ENCODE measurements at places on chromosomes 3 and 15.

DNA sequence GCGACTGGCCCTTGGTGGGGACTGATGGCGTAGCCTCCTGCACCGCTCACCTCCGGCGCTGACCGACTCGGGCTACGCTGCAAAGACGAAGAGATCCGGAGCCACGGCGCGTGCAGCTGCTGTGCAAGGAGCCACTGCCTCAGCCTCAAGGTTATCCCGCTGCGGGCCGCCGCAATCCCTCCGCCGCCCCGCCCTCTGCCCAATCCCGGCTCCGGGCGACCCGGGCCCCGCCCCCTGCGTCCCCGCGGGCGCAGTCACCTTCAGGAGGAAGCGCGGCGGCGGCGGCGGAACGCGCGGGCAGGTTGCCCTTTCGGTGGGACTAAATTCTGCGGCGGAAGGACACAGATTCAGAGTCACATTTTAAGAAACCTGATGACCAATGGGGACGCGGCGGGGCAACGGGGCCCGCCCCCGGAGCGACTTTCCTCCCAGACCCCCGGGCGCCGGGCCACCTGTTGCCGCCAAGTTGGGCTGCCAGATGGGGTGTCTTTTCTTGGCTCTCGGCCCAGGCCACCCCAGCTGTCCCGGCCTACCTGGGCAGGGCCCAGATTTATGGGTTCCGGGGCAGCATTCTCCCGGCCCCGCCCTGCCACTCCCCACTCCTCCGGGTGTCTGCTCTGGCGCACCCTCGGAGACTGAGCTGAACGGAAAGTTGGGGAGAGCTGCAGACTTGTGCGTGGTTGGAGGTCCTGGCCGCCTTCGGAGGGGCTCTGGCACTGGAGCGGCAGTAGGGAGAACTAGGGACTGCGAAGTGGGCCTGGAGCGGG lies at the start of gene PKM:
TSS of gene PKM (minus strand) at position 125 of the 767 bp plus-strand sequence. CDS start 12,093 bp downstream, outside the sequence.
- peak; percentile 95 for DNase-seq

- no peak for DNase-seq
Observed at GRCh38 chr3:34988296-34988695, 651.0 kb upstream of the ARPP21 start.

DNA sequence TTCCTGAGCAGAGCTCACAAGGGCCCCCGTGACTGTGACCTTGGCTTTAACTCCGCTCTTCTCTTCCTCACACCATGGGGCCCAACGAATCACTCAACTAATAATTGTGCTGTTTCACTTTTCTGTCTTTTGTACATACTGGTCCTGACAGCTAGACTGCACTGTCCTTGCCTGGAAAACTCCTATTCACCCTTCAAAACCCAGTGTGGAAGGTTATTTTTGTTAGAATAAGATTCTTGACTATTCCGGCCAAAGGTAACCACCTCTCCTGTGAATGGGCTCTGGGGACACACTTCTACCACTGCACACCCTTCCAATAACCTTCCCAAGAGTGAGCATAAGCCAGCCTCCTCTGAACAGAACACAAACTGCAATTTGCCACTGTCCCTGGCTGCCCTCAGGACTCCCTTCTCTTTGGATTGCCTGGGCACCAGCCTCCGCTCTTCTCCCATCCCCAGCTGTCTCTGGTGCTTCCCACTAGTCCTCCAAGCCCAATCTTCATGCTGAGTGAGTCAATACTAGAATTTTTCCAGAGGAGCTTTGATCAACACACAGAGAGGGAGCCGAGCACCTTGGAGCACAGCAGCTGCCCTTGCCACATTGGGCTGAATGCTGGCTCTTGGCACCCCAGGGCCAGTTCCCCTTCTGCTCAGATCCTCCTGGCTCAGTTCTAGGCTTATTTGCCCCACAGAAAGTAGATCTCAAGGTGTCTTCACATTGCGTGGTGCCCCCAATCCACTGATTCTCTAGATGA lies 2.1 kb downstream of the SCN5A start:
- no peak for DNase-seq

GRCh38 chr3:112734171-112734570 lies 93.2 kb upstream of the CCDC80 start:
- no peak for DNase-seq

GRCh38 chr3:45985532-45986302 lies 9.9 kb downstream of the FYCO1 start:
- DNase-seq = no peak

DNA sequence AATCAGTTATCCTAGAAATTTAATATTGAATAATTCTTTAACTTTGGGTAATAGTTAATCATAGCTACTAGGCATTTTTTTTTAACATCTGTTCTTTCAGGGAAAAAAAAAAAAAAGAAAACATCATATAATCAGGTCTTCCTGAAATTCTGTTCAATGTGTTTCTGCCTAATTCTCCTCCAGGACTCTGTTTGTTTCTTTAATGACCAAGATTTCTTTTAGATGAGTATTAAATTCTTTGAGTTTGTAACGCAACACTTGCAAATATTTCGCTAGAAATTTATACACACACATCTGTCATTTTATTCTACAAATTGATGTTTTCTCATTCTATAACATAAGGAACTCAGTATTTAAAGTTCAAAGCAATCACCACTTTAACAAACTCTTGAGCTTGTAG lies 56.7 kb downstream of the ALCAM start:
- no peak for DNase-seq

DNA sequence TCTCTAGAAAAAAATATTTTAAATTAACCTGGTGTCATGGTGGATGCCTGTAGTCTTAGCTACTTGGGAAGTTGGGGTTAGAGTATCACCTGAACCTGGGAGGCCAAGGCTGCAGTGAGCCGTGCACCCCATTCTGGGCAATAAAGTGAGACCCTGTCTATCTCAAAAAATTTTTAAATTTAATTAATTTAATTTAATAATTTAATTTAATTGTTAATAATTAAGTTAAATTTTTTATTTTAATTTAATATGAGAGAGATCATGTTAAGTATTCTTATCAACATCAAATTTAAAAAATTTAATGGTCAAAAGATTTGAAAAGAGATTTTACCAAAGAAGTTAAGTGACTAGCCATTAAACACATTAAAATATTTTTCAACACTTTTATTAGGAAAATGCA lies 40.8 kb upstream of the FOXB1 start:
- no peak for DNase-seq

DNA sequence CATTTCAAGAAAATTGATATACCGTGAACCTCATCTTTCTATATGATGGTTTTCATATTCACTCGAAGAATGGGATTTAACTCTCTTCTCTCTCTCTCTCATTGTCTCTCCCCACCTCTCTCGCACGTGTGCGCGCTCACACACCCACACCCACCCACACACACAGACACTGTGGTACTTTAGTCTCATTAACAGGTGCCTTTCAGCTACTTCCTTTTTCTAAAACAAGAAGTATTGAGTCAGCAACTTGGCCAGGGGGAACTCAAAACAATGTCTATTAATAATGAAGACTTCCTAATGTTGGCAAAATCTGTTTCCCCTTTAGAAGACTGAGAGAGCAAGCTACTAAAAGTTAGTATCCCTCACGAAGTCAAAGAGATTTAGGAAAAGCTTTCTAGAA lies 150.7 kb downstream of the TMCO5A start:
- no peak for DNase-seq

DNA sequence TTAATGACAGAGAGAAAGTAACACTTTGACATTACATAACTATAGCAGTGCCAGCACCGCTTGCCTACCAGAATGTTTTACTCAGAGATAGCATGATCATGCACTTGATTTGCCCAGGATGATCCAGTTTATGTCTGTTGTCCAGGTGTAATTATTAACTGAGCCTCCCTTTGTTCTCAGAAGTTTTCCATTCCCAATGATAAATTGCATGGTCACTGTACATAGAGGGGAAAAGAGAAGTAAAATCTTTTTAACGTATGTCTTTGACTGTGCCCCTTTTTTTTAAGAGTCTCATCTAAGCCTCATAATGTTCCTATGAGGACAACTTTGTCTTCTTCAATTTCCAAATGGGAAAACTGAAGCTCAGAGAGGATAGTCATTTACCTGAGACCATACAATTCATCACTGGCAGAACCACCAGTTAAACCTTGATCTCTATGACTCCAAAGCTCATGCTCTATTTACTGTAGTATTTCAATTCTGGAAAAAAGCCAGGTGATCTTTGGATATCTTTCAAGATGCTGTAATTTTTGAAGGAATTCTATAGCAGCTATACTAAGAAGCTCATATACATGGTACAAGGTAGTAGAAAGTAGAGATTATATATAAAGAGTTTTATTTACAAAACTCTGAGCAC lies 25.1 kb downstream of the C3orf85 start:
- DNase-seq = no peak

DNA sequence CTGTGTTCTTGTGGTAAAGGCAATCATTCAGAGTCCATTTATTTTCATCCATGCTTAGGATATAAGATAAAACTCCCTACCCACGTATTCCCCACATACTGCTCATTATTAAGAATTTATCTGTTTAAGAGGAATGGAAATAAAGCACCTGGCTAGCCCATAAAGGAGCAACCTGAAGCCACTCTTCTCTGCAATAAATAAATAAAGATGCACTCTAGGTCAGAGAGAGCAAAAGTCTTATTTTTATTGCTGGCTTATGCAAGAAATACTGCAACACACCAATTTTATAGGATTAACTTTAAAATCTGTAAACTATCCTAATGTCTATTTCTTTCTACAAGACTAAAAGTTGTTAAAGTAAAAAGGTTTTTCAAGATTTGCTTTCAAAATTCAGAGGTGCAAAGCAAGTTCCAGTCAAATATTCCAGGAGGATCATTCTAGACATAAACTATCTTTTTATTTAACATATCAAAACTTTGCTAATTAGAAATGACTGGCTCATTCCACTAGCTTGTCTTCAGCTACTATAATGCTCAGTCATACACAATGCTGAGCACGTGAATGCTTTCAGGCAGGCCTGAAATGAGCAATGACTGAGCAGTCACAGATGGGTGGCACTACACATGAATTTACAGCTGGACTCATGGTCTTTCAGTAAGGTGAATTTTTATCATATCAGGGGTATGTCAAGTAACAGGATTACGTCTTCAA lies 7.1 kb downstream of the TJP1 start:
- no peak for DNase-seq

- no peak for DNase-seq
Observed at GRCh38 chr3:17055374-17056276, 170.9 kb downstream of the PLCL2 start.

- DNase-seq = no peak
Observed at GRCh38 chr3:42148086-42148848, 57.1 kb downstream of the TRAK1 start.

- no peak for DNase-seq
Observed at GRCh38 chr3:112092496-112093179, 6.4 kb downstream of the C3orf52 start.

DNA sequence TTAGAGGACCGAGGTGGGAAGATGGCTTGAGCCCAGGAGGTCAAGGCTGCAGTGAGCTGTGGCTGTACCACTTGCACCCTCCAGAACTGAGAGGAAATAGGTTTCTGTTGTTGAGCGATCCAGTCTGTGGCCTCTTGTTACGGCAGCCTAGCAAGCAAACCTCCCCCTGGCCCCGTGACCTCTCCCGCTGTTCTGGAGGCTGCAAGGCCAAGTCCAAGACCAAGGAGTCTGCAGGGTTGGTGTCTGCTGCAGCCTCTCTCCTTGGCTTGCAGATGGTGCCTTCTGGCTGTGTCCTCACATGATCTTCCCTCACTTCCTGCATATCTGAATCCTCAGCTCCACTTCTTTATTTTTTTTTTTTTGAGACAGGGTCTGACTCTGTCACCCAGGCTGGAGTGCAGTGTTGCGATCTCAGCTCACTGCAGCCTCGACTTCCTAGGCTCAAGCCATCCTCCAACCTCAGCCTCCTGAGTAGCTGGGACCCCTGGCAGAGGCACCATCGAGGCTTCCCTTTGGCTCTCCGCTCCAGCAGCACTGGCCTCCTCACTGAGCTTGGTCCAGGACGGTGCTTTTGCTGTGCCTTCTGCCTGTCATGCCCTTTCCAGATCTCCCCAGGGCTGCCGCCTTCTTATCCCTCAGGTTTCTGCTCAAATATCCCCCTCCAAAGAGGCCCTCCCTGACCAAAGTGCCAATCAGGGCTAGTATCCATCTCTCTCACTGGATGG lies 18.0 kb upstream of the PLXND1 start:
- DNase-seq = no peak

DNA sequence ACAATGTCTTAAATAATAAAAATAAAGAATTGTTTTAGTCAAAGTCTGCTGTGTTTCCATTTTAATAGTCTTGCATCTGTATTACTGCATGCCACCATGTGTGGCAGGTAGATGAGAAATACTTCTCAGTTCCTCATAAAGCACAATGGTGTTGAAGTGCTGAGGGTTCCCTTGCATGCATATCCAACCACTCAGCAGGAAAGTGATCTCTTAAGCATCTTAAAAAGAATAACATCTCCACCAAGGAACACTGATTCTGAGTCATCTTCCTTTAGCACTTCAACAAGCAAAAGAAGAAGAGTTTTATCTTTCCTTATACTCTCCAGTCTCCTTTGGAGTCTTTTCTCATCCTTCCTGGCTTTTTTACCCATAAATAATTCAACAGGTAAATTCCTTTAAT lies 602.0 kb downstream of the TBL1XR1 start:
- DNase-seq = no peak

DNA sequence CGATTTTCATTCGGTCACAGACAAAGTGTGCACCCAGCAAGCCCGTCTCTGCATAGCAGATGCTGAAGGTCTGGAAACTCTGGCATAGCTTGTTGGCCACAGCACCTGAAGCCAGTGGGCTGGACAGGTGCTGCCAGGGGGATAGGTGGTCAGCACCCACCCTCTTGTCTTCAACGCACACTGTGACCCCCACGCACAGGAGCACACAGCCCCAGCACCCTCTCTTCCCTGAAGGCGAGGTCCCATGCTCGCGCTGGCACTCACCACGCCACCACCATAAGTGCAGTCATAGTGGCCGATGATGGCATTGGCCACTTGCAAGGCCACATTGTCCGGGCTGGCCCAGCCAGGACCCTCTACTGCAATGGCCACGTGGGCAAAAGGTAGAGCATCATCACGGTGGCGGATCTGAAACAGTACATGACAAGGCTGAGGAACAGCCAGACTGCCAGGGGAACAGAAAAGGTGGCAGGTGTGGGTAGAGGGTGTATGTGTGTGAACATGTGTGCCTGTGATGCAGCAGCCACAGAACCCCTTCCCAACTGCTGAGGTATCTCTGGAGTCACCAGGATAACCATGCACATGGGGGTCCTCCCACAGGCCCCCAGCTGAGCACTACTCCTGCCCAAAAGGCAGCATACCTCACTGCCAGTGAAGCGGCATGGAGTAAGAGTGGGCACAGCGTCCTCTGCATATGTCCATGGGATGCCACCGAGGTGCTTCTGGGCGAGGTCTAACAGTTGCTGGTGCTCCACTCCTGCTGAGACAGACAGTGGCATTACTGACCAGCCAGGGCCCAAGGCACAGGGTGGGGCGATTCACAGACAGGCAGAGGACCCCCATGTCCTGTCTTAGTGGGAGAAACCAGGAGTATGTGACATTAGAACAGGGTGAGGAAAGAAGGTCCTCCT lies 5.8 kb upstream of the COL7A1 start:
- no peak for DNase-seq

- no peak for DNase-seq
Observed at GRCh38 chr15:68201879-68202261, 3.3 kb downstream of the CALML4 start.
